ENCODE measurements at places on chromosomes 6 and 20.
A peak's percentile ranks its signal among the peaks of the same experiment; 100 is the strongest.

DNA sequence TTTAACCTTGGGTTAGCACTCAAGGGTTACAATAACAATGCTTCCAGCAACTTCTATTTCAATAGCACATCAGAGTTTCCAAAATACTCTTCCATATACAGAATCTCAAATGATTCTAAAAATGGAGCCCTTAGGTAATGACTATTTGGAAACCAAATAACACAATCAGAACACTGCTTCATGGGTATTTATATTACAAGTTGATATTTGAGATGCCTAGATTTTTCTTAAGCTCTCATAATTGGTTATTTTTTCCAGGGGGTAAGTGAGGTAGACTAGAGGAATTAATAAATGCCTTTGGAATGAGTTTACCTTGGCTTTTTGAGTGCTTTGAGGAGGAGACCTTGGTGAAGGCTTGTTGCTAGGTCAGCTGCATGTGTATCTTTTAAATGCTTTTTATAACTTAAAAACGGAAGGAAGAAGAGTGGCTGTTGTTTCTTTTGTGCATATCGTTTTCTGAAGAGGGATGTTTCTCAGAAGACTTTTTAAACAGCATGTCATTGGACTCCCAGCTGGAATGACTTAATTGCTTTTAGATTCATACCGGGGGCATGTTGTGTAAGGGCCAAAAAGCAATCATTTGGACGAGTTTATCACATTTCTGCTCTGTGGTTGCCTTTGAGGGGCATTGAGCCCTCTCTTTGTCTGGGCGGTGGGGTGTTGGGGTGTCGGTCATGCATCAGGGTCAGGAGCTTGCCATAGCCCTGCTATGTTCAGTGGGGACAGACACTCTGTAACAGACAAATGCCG, 186.0 kb downstream of the DTNBP1 start:
- no peak for DNase-seq

- no peak for DNase-seq
These were observed 7.7 kb downstream of the PHIP start for GRCh38 chr6:79070206-79070825.

DNA sequence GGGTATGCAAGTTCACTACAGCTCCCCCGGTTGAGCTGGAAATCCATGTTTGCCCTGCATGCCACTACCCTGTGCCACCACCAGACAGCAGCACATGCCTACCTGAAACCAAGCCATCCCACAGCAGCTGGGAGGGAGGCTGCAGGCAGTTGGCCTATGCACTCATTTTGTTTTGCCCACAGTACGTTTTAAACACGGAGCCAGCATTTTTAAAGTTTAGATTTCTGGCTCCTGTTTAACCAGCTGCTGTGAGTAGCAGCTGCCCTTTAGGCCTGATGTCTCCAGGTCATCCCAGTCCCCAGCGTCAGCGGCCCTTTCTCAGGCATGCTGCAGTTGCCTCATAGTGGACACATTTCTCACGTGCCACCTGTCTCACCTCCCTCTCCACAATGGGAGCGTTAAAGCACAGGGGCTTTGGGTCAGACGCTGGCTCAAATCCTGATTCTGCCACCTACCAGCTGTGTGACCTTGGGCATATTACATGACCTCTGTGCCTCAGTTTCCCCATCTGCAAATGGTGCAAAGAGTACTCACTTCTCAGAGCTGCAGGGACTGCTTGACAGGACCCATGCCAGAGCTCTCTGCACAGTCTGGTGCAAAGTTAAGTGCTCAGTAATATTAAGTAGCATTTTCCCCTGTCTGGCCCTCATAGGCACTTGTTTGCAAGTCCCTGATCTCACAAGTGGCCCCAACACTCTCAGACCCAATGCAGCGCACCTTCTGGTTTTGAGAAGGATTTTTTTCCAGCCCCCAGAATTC, 8.2 kb upstream of the UBE2V1 start:
- DNase-seq: peak; percentile 44

DNA sequence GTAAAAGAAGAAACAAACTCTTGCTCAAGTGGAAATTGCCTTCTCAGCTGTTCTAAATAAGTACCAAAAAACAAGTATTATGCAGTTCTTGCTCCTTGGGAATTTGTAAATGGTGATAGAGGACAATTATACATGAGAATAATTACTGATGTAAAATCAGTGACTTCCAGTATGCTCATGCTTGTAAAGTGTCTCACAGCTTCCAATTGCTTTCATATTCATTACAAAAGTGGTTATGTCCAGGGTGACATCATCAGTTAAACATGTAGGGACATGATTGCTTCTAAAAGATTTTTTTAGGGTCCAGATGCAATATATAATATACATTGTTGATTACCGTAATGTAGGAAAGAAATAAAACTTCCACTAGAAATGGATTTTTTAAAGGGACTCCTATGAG, 122.8 kb upstream of the B3GAT2 start:
- DNase-seq: no peak

GRCh38 chr6:13536796-13537526, 37.4 kb upstream of the SIRT5 start:
- no peak for DNase-seq

DNA sequence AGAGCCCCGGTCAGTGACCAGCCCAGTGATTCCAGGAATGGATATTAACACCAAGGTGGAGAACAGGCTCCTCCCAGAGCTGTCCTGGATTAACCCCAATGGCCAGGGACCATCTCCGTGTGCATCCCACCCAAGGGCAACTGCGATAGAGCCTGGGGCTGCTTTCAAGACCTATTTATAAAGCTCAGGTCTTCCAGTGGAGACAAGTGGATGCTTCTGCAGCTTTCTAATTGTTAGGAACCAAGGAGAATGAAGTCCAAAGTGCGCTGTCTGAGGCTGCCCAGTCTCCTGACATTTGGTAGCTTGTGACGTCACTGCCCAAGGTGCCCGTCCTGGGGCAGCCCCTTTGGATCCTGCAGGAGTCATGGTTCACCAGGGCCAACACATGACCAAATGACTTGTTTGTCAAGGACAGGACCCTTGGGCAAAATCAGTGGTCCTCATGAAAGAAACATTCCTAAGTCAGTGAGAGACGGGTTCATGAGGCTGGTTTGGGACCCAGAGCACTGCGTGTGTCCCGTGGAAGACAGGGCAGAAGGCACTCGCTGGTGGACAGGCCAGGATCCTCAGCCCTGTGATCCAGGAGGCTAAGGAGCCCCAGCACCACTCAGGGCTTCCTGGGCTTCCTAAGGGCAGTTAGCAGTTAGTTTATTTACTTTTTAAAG, 174.9 kb downstream of the ANKRD60 start:
- no peak for DNase-seq

DNA sequence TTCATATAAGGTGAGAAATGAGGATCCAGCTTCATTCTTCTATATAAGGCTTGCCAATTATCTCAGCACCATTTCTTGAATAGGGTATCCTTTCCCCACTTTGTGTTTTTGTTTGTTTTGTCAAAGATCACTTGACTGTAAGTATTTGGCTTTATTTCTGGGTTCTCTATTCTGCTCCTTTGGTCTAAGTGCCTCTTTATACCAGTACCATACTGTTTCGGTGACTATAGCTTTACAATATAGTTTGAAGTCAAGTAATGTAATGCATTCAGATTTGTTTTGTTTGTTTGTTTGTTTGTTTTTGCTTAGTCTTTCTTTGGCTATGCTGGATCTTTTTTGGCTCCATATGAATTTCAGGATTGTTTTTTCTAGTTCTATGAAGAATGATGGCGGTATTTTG, 64.6 kb downstream of the ERMARD start:
- DNase-seq: no peak

DNA sequence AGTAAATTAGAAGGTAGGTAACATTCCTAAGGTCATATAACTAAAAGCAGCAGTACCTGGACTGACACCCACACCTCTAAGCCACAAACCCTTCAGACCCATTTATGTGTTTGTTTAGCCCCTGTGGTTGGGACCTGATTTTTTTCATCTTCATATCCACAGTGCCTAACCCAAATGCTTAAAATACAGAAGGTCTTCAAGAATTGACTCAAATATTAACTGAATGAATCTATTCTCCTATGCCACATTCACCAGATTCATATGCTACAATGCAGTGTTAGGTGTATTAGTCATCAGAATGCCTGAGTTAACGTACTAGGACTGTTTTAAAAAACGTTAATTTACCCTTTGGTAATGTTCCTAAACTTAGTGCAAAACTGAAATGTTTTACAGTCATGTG, 124.8 kb downstream of the AHI1 start:
- no peak for DNase-seq

DNA sequence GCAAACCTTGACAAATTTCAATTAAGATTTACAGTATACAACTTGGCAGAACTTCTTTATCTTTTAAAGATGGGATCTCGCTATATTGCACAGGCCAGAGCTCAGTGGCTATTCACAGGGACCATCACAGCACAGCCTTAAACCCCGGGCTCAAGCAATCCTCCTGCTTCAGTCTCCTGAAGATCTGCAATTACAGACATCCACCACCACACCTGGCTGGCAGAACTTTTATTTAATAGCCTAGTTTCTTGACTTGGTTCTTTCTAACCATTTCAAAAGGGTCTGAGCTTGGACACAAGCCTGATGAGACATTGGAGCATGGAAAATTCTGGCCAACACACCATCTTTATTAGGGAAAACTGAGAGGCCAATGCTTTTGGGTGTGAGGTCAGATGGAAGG, 151.6 kb upstream of the KCNG1 start:
- DNase-seq: no peak

GRCh38 chr20:36548704-36549627, 7.6 kb downstream of the MYL9 start:
- no peak for DNase-seq

DNA sequence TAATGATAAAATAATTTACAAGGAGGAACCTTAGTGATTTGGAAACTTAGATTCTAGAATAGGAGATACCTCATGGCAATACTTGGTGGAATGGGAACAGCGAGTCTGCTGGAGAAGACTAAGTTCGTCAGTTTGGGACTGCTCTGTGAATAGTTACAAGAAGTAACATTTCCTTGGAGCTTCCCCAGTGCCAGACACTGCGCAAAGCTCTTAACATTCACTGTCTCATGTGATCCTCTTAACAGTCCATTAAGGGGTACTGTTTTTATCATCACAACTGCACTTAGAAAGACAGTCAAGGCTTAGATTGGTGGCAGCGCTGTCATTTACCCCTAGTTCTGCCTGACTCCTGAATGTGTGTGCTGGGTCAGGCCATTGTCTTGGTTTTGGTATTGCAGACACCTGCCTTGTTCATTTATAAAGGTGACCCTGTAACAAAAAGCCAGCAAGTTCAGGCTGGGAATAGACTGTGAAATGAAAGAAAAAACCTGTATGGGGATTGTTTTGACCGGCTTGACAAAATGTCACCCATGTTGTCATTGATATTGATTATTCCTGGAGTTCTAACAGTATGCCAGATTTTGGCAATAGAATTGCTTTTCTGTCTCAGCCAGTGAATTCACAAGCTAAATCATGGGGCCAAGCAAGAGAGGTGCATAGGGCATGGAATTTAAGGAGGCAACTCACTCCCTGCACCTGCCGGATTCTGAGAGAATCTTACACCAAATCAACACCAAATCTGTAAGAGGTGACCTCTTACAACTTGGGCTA, 118.4 kb downstream of the SASH1 start:
- DNase-seq: no peak

GRCh38 chr20:41547221-41547620, 71.0 kb downstream of the CHD6 start:
- DNase-seq: no peak

- DNase-seq: no peak
These were observed 497.5 kb downstream of the UTRN start for GRCh38 chr6:144782634-144783033.
